Lung (tissue), 17 donors: ENCODE measurements at places on chromosomes 1 and 21.

DNA sequence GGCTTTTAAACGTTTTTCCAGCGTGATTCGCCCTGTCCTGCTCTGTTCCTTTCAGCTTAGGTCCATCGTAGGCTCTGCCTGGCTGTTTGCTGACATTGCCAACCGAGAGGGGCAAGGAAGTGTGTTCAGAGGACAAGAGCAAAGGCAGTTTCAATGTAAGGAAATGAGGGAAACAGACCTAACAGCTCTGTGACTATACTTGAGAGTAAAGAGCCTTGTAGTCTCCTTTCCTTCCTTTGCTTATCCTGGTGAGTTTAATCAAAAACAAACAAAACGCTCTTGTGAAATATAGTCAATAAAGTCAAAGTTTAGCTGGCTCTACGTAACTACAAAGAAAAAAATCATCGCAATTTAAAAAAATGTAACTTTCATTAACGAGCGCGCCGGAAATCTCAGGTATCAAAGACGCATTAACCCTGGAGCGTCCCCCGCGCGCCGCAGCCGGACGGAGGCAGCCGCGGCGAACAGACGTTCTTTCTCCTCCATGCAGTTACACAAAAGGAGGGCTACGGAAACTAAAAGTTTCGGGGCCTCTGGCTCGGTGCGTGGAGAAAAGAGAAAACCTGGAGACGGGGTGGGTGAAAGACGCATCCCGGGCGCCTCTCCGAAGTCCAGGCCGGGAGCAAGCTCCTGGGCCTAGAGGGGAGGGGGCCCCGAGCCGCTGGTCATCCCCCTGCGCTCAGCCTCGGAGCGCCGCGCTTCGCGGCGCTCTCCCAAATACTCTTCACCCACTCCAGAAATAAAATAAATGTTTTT is 617 bp upstream of the ADGRL2 start:
- DNase-seq, result peak; percentile 92

GRCh38 chr1:232211149-232211548 is 418.8 kb downstream of the SIPA1L2 start:
- no peak for DNase-seq

- DNase-seq, result peak; percentile 46
These were observed 1.3 kb downstream of the NEK7 start for GRCh38 chr1:198157847-198158725.

GRCh38 chr1:145871994-145872924 is 13.4 kb upstream of the PIAS3 start:
- DNase-seq, result peak; percentile 83

DNA sequence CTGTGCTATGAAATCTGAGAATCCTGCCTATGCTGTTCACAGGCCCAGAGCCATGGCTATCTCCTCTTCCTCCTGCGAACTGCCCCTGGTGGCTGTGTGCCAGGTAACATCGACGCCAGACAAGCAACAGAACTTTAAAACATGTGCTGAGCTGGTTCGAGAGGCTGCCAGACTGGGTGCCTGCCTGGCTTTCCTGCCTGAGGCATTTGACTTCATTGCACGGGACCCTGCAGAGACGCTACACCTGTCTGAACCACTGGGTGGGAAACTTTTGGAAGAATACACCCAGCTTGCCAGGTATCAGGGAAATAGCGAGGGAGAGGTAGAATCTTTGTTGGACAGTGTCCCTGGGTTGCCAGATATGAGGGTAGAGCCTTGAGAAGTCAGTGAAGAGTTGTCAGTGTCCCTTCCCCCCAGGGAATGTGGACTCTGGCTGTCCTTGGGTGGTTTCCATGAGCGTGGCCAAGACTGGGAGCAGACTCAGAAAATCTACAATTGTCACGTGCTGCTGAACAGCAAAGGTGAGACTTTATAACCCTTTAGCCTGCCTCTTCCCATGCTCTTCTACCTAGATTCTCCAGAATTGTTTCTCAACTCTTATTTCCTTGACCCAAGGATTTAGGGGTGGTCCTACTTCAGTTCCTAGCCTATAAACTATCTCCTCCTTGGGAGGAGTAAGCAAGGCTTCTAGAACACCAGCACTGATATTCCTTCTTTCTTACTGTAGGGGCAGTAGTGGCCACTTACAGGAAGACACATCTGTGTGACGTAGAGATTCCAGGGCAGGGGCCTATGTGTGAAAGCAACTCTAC is 1.4 kb downstream of the NIT1 start:
- peak; percentile 49 for DNase-seq

GRCh38 chr1:54805981-54806381 is 4.9 kb upstream of the TTC22 start:
- DNase-seq, result no peak

DNA sequence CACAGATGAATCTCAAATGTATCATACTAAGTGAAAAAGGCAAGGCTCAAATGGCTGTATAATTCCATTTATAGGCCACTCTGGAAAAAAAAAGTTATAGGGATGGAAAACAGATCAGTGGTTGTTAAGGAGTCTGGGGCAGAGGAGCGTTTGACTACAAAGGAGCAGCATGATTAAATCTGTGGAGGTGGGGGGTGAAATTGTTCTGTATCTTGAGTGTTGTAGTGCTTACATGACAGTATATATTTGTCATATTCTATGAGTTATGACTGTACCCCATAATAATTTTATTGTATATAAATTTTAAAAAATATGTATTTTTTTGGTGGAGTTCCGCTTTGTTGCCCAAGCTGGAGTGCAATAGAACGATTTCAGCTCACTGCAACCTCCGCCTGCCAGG is 10.3 kb downstream of the TAF12 start:
- DNase-seq, result no peak

DNA sequence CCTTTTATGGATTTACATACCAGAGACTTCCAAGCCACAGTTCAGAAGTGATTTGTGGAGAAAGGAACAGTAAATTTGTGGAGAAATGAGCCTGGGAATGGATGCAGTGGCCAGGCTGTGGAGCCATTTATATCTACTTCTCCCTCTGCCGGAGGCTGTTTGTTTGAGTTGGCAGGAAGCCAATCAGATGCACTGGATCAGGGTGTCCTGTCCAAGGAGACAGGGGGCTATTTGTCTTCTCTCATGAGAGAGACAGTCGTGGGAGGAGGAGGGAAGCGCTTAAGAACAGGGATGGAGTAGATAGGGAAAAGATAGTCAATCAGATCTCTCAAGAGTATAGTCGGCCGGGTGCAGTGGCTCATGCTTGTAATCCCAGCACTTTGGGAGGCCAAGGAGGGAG is 2.8 kb upstream of the HAPLN2 start:
- DNase-seq, result peak; percentile 70

DNA sequence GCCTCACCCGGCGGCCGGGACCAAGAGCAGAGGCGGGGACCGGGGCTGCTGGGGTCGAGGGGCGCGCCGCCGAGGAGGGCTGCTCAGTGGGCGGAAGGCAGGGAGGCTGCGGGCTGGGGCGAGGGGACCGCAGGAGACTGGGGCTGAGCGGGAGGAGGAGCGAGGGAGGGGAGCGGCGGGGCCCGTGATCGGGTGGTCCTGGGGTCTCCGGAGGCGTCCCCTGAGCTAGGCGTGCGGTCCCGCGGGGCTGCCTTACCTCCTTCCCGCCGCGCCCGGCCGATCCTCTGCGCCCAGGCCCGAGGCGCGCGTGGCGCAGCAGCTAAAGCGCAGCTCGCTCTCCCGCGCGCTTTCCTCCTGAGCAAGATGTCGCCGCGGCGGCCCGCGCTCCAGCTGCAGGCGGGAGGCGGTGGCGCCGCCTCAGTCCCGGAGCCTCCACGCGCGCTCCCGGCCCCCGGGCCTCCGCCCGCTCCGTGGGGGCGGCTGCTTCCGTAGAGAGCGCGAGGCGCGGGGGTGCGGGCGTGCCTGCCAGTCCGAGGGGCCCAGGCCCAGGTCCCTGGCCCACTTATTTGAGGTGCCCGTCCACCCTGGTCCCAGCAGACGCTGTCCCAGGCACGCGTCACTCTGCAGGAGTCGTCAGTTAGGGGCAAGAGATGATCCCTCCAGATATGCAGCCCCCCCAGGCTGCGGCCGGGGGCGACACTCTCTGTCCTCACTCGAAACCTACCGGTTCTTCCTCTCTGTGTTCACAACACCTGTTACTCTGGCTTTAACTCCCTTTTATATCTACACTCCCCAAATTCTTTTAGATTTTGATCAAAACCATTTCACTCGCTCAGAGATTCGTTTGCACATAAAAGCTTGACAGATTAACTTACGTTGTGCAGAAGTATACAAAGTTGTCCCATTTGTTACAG is at the start of gene CCSAP:
Gene CCSAP, minus strand, starts transcription at position 392 of the 914 bp plus-strand sequence. CDS start 582 bp downstream, outside the sequence.
- DNase-seq, result peak; percentile 52

- no peak for DNase-seq
These were observed 26.1 kb upstream of the NMNAT2 start for GRCh38 chr1:183444243-183444642.
